ENCODE measurements at places on chromosomes 16 and 17.

- no peak for DNase-seq
Measured at GRCh38 chr17:29683481-29683880, 60.8 kb upstream of the CORO6 start.

GRCh38 chr17:5044630-5045029 lies 9.4 kb upstream of the SLC52A1 start:
- no peak for DNase-seq

- DNase-seq = no peak
Measured at GRCh38 chr17:44117351-44117750, 6.1 kb downstream of the HDAC5 start.

DNA sequence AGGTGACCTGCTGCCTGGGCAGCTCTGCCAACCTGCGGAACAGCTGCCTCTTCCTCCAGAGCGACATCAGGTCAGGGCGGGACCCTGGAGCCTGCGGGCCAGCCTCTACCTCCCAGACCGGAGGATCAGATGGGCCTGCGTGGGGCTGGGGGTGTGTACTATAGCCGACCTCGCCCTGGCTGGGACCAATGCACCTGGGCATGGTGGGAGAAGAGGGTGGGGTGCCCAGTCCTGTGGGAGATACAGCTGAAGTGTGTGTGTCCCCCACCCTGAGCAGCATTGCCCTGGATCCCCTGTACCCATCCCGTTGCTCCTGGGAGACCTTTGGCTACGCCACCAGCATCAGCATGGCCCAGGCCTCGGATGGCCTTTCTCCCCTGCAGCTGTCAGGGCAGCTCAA lies 19.3 kb downstream of the CASKIN2 start:
- DNase-seq = no peak

DNA sequence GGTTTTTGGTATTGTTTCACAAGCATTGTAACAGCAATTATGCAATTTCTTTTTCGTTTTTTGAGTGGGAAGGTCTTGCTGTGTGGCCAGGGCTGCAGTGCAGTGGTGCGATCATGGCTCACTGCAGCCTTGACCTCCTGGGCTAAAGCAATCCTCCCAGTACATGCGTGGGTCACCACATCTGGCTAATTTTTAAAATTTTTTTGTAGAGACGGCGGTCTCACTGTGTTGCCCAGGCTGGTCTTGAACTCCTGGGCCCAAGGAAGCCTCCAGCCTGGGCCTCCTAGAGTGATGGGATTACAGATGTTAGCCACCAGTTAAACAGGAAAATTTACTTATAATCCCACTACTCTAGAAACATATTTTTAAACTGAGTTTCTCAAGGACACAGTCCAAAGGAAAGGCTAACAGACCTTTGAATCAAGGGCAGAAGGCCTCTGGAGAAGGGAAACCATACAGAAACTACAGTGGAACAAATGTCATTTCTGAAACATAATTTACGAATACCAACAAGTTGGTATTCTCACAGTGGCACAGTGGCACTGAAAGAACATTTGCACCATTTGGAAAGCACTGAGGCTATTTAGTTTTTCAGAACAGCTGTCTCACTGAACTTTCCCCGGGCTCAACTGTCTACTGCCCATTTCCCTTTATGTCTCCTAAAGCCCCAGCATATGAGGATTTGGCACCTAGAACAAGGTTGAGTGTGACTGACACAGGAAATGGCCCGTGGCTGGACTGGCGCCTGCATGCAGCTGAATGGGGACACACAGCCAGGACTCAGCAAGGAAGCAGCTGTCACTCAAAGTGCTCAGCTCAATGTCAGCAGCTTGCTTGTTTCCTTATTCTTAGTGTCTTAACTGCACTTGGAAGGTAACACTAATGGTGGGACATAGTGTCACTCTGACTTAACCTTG lies 2.8 kb upstream of the PRKAR1A start:
- peak; percentile 77 for DNase-seq

DNA sequence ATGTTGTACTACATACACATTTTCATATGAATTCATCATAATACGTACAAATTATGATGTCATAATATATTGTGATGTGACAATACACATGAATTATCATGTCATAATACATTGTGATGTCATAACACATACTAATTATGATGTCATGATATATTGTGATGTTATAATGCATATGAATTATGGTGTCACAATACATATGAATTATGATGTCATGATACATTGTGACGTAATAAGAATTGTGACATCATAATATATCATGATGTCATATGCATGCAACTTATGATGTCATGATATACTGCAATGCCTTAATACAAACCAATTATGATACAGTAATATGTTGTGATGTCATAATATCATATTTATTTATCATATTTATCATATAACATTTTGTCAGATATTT lies 2074.3 kb downstream of the TP53TG3F start:
- DNase-seq = no peak

DNA sequence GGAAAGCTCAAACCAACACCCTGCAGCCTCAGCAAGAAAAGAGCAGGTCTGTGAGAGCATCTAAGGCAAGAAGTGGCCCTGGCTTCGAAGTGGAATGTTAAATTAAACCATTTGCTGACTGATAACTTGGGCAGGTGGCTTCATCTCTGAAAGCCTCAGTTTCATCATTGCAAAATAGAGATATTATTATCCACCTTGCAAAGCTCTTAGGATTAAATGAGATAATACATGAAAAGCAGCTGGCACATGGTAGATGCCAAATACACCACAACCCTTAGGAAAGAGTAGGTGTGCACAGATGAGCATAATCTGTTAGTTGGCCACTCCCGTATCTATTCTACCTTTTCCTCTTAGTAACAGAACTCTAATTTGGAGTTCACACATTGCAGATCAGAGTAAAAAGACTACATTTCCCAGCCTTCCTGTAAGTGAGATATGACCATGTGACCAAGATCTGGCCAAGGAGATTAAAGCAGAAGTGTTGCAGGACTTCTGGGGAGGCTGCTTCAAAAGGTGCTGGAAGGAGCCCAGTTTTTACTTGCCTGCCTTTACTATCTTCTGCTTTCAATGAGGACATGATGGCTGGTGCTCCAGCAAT lies 288.7 kb downstream of the SOX9 start:
- no peak for DNase-seq

DNA sequence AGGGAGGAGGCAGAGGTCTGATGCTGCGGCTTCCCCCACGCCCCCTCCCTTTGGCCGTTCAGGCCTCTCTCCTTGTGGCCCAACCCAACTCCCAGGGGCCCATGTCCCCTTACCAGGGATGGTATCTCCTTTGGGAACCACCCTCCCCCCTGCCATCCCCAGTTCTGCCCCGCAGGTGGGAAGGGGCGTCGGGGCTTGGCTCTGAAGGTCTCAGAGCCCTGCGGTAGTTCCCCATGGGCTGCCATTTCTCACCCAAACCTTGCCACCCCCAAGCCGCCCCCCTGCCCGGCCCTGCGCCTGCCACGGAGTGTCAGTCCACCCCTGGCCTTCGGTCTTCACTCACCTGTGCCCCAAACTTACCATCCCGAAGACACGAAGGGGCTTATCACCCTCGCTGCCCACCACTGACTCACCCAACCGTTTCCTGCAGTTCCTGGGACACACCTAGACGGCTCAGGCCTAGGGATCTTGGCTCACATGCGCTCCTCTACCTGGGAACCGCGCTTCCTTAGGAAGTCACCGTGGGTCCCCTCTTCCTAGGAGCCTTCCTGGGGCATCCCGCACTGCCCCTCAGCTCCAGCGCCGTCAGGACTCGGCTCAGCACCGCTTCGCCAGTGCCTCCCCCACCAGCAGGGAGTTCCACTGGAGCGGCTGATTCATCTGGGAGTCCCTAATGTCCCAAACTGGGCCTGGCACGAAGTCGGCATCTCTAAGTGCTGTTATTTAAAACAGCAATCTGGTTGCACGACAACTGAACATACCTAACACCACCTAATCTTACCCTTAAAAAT lies 1.1 kb upstream of the DOC2A start:
- no peak for DNase-seq

GRCh38 chr16:68041783-68042182 lies 18.7 kb downstream of the DUS2 start:
- no peak for DNase-seq

GRCh38 chr16:2149630-2150417 lies 1.4 kb downstream of the RAB26 start:
- peak; percentile 42 for DNase-seq

DNA sequence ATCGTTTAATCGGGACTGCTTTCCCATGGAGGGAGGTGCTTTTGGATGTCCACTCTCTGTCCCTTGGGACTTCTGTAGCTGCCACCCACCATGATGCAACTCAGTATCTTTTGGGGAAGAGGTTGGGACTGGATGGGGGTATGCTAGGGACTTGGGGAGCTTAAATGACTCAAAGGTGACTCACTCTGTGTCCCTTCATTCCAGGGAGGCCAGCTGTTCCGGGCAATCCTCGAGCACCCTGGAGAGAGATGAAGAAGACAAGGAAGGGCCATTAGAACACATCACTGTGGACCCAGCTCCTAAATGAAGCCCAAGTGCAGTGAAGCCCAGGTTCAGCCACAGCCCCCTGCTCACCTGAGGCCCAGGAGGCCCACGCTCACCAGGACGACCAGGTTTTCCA lies 4.6 kb downstream of the COL1A1 start:
- no peak for DNase-seq

GRCh38 chr16:86046026-86046425 lies 147.1 kb downstream of the IRF8 start:
- DNase-seq = no peak

GRCh38 chr16:87464691-87465300 lies 28.0 kb downstream of the ZCCHC14 start:
- no peak for DNase-seq

DNA sequence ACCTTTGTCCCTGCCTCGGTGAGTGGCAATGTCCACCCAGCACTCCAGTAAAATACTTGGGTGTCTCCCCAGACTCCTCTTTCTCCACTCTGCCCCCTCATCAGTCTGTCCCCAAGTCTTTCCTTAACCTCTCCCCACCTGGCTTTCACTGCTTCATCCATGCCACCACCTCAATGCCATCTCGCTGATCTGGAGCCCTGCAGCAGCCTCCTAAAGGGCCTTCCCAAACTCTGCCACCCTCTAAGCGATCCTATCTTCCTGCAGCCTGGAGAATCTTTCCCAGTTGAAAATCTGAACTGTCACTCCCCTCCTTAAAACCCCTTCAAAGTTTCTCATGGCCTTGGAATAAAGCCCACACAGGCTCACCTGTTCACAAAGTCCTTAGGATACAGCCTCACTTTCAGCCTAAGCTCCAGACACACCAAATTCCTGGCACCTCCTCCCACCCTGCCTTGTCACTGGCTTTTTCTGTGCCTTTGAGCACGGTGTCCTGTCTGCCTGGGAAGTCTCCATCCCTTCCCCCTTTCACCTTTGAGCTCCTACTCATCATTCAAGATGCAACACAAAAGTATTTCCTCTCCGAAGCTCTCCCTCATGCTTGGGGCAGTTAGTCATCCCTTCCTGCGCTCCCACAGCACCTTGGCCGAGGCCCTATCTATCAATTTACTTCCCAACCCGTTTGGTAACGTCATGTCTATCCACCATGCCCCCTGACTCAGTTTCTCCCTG lies 2.8 kb downstream of the WNK4 start:
- no peak for DNase-seq

- no peak for DNase-seq
Measured at GRCh38 chr16:82703871-82704768, 77.4 kb downstream of the CDH13 start.

- DNase-seq = no peak
Measured at GRCh38 chr16:10045291-10045775, 136.9 kb downstream of the GRIN2A start.

DNA sequence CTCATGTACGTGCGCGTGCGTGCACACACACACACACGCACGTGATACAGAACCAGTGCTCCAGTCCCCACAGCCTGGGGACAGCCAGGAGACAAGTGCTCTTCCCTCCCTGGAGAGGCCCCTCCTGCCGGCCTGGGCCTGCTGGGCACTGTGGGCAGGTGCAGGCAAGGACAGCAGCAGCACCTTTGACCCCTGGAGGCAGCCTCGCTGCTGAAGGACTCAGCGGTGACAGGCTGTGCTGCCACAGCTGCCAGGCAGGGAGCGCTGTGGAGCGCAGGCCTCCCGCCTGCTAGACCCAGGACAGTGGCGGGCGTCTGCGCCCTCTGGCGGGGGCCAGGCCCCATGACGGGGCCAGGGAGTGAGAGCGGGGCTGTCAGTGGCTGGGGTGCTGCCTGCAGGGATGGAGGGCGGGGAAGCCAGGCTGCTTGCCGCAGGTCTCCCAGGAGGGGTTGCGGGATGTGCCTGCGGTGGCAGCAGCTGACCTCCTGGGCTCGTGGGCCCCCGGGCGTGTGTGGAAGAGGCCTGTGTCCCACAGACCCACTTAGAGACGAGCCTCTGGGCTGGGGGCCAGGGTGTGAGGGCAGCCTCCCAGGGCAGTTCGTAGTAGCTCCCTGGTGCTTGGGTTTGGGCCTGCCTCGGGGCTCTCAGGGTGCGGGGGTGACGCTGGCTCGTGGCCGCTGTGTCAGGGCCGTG lies 63.5 kb upstream of the PVALEF start:
- DNase-seq = peak; percentile 91

DNA sequence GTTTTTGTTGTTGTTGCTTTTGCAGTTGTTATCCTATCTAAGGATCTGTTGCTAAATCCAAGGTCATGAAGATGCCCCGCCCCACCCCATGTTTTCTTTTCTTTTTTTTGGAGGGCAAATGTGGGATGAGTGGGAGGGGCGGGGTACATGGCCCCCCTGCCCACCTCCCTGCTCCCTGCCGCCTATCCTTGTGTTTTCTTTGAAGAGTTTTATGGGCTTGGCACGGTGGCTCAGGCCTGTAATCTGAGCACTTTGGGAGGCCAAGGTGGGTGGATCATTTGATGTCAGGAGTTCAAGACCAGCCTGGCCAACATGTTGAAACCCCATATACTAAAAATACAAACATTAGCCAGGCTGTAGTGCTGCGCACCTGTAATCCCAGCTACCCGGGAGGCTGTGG lies 18.8 kb upstream of the GOSR1 start:
- DNase-seq = no peak

DNA sequence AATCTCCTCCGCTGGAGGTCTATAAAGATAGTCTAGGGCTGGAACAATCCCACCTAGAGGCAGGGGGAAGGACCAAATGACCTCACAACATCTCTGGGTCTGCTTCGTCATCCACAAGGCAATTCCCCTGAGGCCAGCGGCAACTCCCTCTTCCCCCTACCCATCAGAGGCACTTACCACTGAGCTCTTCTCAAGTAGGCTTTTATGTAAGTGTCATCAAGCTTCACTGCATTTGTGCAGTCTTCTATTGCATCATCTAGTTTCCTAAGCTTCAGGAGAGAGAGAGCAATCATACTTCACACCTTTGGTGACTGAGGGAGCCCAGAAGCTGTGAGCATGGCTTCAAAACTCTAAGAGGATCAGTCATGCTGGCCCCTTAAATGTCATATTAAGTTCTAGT lies 21.0 kb downstream of the CNP start:
- DNase-seq = no peak

- DNase-seq = no peak
Measured at GRCh38 chr16:1495889-1496262, 2.7 kb downstream of the TELO2 start.

DNA sequence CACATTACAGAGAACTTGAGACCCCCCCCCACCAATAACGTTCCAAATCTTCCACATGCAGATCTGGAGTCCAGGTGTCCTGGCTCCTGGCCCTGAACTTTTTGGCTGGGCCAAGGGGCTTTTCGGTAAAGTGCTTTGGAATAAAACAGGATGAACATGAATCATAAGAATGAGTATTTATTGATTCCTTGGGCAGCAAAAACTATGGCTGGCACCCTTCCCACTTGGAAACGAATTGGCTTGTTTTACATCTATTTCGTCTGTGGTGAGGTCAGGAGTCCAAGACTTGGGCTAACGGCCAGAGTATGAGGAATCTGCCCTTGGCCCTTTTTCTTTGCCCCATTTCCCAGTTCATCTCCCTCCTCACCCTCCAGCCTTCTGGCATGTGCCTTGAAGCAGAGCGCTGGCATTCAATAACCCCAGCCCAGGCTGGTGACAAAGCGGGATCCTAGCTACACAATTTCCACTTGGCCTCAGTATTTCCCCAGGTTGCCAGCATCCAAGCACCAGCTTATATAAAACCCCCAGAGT lies 4.1 kb upstream of the UBTF start:
- DNase-seq = no peak
